ENCODE measurements at places on chromosomes 11 and 22. TPM values are rescaled to one million over a fixed set of nuclear protein-coding genes. Genes with fewer than 3 reads are reported as not detected.

The PNPLA5 gene
- not detected for total RNA-seq

The IRAG1 gene
- total RNA-seq: 0.26 TPM

The ART5 gene
- not detected for total RNA-seq

The C11orf86 gene
- total RNA-seq: not detected

The CRYBB2 gene
- not detected for total RNA-seq

The PKNOX2 gene
- not detected for total RNA-seq

The BSCL2 gene
- total RNA-seq: 23.7 TPM

The CALCA gene
- total RNA-seq: not detected

The IL17REL gene
- not detected for total RNA-seq

The APOL3 gene
- not detected for total RNA-seq

The OR8J3 gene
- total RNA-seq: not detected

The FAM168A gene
- 5.8 TPM for total RNA-seq

The LMO1 gene
- total RNA-seq: not detected

The ANKRD49 gene
- total RNA-seq: 17.1 TPM

The C11orf91 gene
- not detected for total RNA-seq

The TIGD3 gene
- total RNA-seq: 0.26 TPM

The OR8G1 gene
- not detected for total RNA-seq

The EFEMP2 gene
- total RNA-seq: 2.9 TPM

The OR4C45 gene
- total RNA-seq: not detected

The CCDC15 gene
- total RNA-seq: 1.8 TPM

The IGSF9B gene
- total RNA-seq: under 0.01 TPM

The BCL2L13 gene
- 48.4 TPM for total RNA-seq

The MRGPRX4 gene
- total RNA-seq: not detected

The CENPM gene
- total RNA-seq: 3.5 TPM

The SHANK2 gene
- total RNA-seq: 8.1 TPM

The PLAAT4 gene
- total RNA-seq: 0.79 TPM

The SGSM1 gene
- not detected for total RNA-seq

The P2RX6 gene
- 0.13 TPM for total RNA-seq

The FZD4 gene
- total RNA-seq: 0.38 TPM

The SLC35E4 gene
- 9.0 TPM for total RNA-seq

The NXPE1 gene
- total RNA-seq: not detected

The ASRGL1 gene
- total RNA-seq: 0.13 TPM

The AGBL2 gene
- 0.38 TPM for total RNA-seq

The TRPM5 gene
- total RNA-seq: not detected

The OR9Q1 gene
- total RNA-seq: not detected

The GLYAT gene
- total RNA-seq: not detected

The MS4A7 gene
- not detected for total RNA-seq

The SLC43A3 gene
- 3.2 TPM for total RNA-seq

The EHBP1L1 gene
- 31.6 TPM for total RNA-seq

The TMPRSS13 gene
- total RNA-seq: 0.53 TPM

The LRRN4CL gene
- 0.26 TPM for total RNA-seq

The NCF4 gene
- total RNA-seq: not detected

The RBMXL2 gene
- not detected for total RNA-seq

The SESN3 gene
- total RNA-seq: 12.4 TPM

The GCAT gene
- total RNA-seq: 12.8 TPM

The MFRP gene
- not detected for total RNA-seq

The GAL3ST1 gene
- total RNA-seq: 0.13 TPM

The SLC37A2 gene
- 25.5 TPM for total RNA-seq

The CENATAC gene
- total RNA-seq: 22.5 TPM

The GLB1L2 gene
- total RNA-seq: 3.4 TPM

All from bronchial epithelial cell (primary cell).